ENCODE measurements at places on chromosomes 13 and 19.

DNA sequence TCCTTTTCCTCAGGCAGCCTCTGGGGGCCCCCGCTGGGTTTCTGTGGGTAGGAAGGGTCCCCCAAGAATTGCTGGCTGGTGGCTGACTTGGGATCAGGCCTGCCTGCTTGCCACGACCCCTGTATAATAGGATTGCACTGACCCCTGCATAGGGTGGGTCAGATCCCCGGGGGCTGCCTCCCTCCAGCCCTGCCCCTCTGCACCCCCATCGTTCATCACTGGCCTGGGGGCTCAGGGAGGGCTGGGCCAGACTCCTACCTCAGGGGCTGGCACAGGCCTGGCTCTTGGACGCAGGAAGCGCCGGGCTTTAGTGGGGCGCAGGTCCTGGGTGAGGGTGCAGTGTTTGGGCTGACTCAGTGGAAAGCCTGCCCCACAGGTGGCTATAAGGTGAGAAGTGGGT is 10.6 kb downstream of the NDUFB7 start:
- DNase-seq: peak; percentile 11

- DNase-seq: no peak
These were observed 757 bp upstream of the CLEC11A start for GRCh38 chr19:50722201-50723013.

DNA sequence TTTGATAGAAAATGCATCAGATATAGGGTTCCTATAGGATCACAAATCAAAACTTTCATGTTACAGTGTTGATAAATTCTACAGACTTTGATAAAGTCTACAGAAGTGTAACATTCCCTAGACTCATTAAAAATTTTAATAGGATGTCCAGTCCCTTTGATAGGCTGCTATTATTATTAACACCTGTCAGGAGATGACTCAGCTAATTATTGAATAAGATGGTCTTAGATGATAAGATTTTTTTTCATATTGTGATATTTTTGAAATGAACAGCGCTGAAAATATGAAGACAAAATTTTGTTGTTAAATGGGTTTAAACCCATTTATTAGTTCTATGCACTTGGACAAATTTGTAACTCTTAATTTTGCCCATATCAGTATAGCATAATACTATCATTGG is 356.8 kb upstream of the SLITRK1 start:
- no peak for DNase-seq

- DNase-seq: no peak
These were observed 11.9 kb upstream of the TPM4 start for GRCh38 chr19:16064209-16064889.

DNA sequence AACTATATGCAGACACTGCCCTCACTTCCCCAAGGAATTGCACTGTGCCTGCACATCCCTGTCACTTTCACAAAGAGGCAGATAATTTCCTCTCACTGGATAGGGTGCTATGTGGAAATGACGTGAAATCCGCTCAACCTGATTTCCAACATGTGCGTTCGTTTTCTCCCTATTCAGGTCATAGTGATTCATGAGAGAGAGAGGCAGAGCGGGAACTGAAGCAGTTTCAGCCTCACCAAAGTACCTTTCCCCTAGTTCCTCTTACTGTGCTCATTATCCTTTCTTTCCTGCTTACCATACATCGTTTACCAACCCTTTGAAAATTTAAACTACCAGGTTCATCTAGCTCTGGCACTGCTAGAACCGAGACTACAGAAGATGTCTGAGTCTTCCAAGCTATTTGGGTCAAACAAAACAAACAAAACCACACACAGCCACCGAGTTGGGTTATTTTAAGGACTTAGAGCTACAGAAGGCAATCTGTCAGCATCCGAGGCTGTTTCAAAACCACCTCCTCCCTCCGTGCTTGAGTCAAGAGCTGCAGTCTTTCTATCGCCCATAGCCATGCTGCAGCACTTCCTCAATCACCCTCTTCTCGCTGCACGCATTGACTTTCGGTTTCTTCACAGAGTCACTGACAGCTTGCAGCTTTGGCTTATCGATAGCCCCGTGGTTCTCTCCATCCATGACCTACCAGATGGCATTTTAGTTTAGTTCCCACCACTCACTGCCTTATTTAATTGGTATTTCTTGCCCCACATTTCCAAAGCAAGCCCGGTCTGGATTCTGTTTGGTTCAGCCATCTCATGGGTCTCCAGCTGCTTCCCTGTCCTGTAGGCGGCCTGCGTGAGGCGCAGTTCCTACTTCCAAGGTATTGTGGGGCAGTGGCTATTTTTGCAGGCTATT is 1395.8 kb downstream of the EFNB2 start:
- DNase-seq: no peak

- DNase-seq: no peak
These were observed 1.8 kb downstream of the ZNF460 start for GRCh38 chr19:57282011-57282643.

GRCh38 chr19:42185277-42185676 is 32.2 kb downstream of the DEDD2 start:
- DNase-seq: no peak

GRCh38 chr13:109654341-109655205 is 131.8 kb downstream of the IRS2 start:
- DNase-seq: no peak

GRCh38 chr19:48351341-48351752 is 12.4 kb downstream of the TMEM143 start:
- peak; percentile 86 for DNase-seq

GRCh38 chr13:32262619-32263018 is 52.5 kb downstream of the ZAR1L start:
- no peak for DNase-seq

DNA sequence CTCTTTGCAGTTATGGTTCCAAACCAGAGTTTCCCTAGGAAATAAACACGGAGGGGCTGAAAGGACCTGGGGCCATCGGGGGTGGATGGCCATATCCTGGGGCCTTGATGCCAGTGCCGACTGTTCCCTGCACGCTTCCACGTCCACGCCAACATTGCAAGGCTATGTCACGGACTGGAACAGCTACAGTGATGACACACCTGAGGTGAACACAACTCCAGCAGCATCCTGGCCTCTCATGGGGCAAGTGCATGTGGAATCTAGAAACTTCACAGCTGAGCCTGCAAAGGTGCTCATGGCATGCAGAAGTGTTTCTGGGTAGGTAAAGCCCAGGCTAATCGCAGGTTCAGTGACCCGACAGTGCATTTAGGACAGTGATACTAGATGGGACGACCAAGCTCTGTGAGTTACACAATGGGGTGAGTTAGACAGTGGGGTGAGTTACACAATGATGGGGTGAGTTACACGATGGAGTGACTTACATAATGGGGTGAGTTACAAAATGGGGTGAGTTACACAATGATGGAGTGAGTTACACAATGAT is 52.0 kb upstream of the GAS6 start:
- DNase-seq: no peak

DNA sequence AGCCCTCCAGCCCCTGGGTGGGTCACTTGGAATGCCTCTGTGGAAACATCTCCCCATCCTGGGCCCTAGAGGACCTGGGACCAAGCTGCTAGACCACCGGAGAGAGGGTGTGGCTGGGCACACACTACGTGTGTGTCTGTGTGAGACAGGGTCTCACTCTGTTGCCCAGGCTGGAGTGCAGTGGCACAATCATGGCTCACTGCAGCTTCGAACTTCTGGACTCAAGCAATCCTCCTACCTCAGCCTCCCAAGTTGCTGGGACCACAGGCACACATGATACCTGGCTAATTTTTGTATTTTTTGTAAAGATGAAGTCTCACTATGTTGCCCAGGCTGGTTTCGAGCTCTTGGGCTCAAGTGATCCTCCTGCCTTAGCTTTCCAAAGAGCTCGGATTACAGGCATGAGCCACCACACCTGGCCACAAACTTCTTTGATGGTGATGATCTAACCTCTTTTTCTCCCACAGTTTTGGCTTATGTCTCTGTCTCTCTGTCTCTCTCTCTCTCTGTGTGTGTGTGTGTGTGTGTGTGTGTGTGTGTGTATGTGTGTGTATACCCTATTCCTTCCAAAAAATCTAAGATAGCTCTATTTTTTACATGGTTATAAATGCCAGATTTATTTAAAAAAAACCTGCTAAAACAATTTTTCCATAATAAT is 32.1 kb upstream of the SLC7A9 start:
- no peak for DNase-seq

DNA sequence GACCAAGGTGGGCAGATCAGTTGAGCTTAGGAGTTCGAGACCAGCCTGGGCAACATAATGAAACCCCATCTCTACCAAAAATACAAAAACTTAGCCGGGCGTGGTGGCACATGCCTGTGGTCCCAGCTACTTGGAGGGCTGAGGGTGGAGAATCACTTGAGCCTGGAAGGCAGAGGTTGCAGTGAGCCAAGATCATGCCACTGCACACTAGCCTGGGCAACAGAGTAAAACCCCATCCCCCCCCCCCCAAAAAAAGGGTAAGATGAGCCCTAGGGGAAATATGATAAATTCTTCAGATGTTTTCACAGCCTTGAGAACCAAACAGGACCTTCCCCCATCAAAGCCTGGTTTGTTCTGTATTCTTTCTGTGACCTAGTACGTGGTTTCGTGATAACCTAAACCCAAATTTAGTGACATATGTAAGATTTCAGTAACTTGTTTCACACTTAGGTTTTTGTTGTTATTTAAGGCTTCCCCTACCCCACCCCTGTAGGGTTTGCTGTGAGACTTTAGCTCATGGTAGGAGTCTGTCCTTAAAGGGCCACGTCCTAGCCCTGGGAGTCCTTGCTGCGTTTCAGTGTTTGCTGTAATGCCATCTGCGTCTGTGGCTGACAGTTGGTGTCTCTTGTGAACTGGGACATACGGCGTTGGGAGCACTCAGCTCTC is 49.6 kb downstream of the MYO9B start:
- DNase-seq: no peak

DNA sequence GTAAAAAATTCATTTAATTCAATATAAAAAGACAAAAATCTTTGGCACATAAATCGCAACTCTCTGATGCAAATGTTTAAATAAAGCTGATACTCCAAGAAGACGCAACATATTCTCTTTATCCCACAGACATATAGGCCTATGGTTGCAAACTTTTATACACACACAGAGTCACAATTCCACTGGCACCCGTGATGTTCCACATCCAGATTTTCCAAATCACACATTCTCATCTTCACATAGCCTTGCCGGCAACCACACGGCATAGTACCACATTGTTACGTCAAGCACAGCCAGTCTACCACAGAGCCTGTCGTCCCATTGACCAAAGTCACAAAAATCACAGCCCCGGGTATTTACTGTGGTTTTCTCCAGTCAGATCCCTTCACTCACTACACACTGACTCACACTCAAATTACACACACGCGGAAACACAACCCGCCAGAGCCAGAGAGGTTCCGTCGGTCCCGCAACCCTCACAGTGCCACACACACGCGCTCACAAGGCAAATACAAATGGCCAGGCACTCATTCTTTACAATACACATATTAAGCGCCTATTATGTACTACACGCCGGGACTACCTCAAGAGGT is 546 bp upstream of the ZNF546 start:
- peak; percentile 62 for DNase-seq

- DNase-seq: peak; percentile 86
These were observed at the start of gene NFIX for GRCh38 chr19:12994701-12995595. Gene NFIX (plus strand): TSS chr19:12995475. CDS start chr19:12995838, 363 bp downstream.

GRCh38 chr13:113157206-113157928 is 1.1 kb upstream of the PROZ start:
- DNase-seq: no peak

GRCh38 chr19:30214651-30215051 is 157.5 kb upstream of the ZNF536 start:
- DNase-seq: no peak

DNA sequence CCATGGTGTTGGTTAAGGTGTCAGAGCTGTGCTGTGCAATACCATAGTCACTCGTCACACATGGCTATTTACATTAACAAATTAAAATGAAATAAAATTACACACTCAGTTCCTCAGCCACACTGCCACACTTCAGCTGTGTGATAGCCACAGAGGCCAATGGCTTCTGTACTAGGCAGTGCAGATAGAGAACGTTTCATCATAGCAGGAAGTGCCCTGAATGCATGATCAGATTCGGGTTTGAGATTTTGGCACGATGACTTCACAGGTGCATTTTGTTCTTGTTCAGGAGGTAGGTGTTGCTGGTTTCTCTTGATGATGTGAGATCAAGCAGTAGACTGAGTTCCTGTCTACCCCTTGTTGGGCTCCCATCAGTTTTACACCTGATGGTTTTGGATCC is 6.5 kb downstream of the ARMC6 start:
- DNase-seq: no peak

DNA sequence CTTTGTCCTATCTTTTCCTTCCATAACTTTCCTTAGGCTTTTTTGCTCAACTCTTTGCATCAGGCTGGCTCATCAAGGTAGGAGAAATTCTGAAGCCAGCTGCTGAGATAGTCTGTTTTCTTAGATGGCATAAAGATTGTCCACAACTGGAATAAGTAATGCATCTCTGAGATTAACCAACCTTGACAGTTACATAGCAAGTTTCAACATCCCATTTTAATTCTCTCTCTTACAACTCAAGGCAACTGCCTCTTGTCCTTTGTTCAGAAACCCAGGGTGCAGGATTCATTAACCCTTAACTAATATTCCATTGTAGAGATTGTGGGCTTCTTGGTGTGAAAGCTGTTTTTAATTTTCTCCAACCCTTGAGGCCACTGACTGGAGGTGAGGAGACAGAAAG is 239.2 kb downstream of the LACC1 start:
- no peak for DNase-seq

- peak; percentile 61 for DNase-seq
These were observed 50.9 kb upstream of the TPM4 start for GRCh38 chr19:16025108-16026101.
